ENCODE measurements at places on chromosomes 3 and 15.

DNA sequence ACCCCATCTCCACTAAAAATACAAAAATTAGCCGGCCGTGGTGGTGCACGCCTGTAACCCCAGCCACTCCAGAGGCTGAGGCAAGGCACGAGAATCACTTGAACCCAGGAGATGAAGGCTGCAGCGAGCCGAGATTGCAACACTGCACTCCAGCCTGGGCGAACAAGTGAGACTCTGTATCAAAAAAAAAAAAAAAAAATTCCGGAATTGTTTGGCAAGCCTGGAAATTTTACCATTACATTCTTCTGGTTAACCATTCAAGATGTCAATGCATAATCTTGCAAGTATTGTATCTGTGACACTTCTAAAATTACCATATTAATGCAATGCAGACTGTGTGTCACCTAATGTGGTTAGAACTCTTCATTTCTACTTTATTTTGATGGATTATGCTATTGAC lies 67.0 kb downstream of the CSNK1G1 start:
- no peak for DNase-seq

DNA sequence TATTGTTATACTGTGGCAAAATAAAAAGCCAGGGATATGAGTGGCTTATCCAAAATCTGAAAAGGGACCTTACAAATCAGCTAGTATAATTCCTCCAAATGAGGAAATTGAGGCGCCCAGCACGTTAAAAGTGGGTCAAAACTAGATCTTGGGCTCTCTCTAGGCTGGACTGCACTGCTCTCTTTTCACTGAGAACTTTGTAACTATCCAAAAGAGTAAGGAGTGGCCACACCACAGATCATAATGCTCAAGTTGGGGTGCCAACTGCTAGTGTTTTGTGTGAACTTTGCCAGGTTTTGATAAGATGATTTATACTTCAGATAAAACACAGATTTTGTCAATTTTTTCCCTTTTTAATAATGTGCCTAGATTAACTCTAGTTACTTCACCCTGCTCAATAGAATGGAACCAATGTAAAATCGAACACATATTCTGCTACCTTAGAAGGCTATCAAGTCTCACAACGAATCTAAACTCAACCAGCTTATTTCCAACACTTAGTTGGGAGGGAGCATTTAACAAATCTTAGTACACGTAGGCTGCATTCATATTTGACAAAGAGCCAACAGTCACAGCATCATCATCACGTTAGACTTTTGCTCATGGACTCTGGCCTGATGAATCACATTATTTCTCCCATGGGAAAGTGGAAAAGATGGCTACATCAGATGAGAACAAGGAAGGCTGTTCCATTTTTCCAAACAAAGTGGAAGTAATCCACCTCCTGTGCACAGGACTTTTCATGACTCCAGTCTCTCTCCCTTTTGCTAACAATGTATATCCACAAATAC lies 64.4 kb downstream of the ABI3BP start:
- DNase-seq = no peak

DNA sequence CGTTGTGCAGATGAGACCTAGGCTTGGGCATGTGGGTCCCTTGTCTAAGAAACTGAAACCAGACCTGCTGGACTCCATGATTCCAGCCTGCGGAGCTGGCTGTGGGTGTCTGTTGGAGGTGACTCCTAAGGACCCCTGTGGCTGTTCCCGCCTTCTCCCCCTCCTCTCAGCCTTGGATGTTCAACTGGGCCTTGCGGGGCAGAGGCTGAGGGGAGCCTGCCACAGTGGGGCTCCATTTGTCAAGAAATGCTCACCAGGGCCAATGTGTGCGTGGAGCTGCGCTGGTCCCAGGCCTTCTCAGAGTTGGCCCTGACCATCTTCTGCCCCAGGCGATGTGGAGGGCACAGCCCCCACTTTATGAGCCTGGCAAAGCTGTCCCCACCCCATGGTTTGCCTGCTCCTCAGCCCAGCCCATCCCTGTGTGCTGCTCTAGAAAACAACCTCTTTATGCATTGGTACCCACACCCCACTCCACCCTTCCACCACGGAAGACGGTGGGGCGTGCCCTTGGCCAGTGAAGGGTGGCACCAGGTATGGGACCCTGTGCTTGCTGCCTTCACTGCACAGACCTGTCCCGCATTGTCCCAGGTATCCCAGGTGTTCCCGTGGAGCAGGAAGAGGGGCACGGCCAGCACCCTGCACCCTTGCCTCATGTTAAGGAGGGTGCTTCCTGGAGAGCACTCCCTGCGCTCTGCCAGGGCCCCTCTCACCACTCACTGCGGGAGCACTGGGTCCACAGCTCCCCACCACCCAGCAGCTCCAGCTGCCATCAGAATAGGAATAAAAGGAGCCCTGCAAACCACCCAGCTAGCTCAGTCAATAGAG lies 7.9 kb downstream of the MESP2 start:
- DNase-seq = no peak

GRCh38 chr15:77239882-77240608 lies 169.1 kb upstream of the TSPAN3 start:
- no peak for DNase-seq

DNA sequence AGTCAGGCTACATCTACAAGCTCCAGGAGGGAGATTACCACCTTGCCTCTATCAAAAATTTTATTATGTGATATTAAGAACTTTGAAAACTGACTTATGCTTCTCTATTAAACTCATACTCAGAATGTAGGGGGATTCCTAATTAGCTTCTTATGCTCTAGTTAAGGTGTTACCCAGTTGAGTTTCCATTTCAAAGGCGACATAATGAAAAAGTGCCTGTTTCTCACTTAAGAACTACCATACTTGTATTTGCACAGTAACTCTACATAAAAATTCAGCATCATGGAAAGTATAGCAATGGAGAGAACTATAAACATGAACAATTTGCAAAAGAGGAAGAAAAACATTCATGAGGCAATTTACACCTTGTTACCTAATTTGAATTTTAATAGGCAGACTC lies 739.1 kb downstream of the ZPLD1 start:
- DNase-seq = no peak

GRCh38 chr15:96693515-96693914 lies 363.0 kb downstream of the NR2F2 start:
- no peak for DNase-seq

DNA sequence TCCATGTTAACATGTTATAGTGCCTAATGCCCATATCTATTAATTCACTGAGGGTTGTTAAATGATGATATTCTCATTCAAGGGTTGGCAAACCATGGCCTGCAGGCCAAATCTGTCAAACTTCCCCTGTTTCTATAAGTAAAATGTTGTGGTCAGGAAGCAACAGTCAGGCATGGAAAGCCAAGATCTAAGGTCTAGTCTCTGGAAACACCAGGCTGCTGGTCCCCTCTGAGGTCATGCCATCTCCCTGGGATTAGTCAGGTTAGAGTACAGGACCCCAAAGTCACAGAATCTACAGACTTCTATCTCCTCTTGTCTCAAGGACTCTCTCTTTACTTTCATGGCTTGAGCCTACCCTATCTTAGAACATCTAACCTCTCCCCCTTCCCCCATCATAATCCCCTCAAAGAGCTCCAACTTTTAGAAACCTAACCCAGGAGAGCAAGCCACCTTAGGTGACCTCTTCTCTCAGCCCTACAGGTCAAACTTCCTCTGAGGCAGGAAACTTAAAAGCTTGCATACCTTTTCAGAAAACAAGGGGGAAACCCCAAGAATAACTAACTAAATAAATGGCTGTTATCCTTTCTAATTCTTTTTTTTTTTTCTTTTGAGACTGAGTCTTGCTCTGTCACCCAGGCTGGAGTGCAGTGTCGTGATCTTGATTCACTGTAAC lies 15.3 kb upstream of the HERC1 start:
- DNase-seq = no peak

DNA sequence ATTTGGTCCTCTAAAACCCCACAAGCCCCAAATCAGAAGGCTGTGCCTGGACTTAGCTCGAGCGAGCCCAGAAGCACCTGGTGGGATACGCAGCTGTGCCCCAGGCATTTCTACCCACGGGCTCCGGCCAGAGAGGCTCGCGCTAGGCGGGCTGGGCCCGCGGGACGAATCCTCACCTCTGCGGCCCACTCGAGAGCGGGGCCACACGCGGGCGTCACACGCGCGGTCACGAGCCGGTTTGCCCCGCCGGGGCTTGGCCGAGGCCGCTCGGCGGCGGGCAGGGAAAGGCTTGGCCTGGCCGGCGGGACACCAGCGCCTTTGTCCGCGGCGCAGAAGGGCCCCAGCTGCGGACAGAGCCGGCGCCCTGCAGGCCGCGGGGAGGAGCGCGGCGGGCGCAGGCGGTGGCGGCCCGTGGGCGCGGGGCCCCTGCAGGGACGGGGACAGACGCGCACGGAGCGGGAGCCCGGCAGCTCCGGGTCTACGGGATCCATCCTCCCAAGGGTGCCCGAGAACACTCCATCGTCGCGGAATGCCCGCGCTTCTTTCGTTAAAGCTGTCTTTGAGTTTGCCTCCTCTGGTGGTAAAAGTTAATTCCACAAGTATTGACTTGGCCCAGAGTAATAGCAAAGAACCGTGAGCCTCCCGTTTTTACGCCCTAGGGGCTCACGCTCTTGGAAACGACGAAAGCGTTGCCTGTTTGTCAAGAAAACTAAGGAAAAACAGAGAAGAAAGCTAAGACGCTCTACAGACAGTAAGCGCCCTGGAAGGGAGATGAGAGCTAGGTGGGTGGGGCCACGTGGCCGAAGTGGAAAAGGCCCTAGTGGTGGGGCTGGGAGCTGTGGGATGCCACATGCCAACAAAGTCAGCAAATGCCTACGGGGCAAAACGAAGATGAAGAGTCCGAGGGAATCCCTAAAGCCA lies 26.4 kb downstream of the TYRO3 start:
- DNase-seq = no peak

DNA sequence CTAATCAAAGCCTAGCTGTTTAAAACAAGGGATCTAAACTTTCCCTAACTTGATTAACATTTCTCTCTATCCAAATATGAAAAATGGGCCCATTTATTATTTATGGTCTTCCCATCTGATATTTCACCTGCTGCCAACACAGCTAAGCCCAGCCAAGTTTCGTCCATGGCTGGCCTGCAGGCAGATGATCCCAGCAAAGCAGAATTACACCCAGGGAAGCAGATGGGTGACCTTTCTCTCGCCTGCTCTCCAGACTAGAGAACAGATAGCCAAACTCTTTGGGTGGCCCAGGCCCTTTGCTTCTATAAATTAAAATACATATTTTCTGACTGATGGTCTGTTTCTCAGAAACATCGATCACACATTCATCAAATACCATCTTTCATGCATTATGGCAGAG lies 1038.8 kb downstream of the AGBL1 start:
- DNase-seq = no peak

DNA sequence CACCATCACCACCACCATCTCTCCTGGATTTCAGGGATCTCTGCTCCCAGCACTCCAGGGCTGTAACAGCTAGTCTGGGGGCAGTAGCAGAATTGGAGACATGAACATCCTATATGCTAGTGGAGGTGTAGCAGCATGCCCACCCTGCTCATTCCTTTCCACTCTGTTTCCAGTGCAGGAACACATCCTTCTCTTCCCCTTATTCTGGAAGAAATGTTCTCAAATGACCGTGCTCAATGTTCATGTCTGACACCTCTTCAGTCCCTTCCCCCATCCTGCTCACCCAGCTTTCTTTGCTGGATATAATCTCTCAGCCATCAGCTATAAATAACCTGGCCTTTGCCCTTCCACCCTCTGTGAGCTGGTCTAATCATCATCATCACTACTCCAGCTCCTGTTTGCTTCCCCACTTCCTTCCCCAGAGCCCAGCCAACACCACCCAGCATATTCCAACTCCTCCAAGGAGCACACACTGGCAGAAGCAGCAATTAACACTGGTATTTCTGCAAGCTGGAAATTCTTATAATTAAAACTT lies 31.1 kb downstream of the DCLK3 start:
- DNase-seq = no peak

GRCh38 chr3:138136201-138136600 lies 4.0 kb upstream of the A4GNT start:
- no peak for DNase-seq

GRCh38 chr15:53536479-53537120 lies 222.9 kb downstream of the WDR72 start:
- no peak for DNase-seq

GRCh38 chr3:152621006-152621868 lies 213.7 kb upstream of the P2RY1 start:
- no peak for DNase-seq

DNA sequence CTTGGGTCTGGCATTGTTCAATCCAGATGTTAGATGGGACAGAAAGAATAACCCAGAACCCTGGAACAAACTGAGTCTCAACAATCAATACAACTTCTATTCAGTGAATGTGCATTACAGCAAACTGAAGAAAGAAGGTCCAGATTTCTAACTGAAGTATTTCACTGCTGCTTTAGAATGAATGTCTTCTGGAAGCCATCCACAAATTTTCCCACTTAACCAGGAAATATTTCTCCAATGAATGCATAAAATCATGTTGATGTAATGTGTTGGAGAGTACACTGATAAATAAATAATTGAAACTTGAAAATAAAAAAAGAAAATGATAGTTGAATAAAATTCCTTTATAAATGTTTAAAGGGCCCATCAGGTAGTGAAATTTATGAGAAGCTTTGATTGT lies 658.6 kb downstream of the ZBBX start:
- DNase-seq = no peak

GRCh38 chr15:96585484-96586386 lies 255.2 kb downstream of the NR2F2 start:
- DNase-seq = peak; percentile 37

GRCh38 chr3:50525987-50526386 lies 22.6 kb upstream of the CACNA2D2 start:
- no peak for DNase-seq

DNA sequence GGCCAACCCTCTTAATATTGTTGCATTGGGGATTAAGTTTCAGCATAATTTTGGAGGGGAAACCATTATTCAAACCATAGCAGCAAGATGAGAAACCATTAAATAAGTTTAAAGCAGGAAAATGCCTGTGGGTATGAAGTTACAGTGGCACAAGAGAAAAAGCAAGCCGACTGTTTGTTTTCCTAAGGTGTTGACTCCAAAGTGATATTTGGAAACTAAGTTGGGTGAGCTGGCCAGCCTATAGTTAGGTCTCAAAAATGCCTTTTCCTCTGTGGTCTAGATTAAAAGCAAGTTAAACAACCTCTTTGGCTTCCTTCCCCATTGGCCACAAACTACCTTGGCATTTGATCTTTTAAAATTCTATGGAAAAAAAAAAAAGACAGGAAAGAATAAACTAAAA lies 419.8 kb upstream of the AZI2 start:
- DNase-seq = no peak

- DNase-seq = no peak
Measured at GRCh38 chr15:101390060-101390459, 95.0 kb upstream of the SNRPA1 start.
